Right atrium auricular region (tissue), 2 donors: ENCODE measurements at places on chromosomes 12 and 14. TPM values are rescaled to one million over a fixed set of nuclear protein-coding genes. Genes with fewer than 3 reads are reported as not detected.

The OR4K1 gene
- total RNA-seq, result not detected

The TTC9 gene
- total RNA-seq, result 2.2 TPM

The ERP27 gene
- 0.31 TPM for total RNA-seq

The KCNJ8 gene
- total RNA-seq, result 25.4 TPM

The WNT5B gene
- 3.0 TPM for total RNA-seq

The TMEM233 gene
- 0.28 TPM for total RNA-seq

The ANO2 gene
- 2.8 TPM for total RNA-seq

The SLC38A4 gene
- total RNA-seq, result 0.28 TPM

The NPAS3 gene
- 0.67 TPM for total RNA-seq
